Choroid plexus epithelial cell (primary cell): ENCODE measurements at places on chromosomes 2 and 18.
A peak's percentile ranks its signal among the peaks of the same experiment; 100 is the strongest.

DNA sequence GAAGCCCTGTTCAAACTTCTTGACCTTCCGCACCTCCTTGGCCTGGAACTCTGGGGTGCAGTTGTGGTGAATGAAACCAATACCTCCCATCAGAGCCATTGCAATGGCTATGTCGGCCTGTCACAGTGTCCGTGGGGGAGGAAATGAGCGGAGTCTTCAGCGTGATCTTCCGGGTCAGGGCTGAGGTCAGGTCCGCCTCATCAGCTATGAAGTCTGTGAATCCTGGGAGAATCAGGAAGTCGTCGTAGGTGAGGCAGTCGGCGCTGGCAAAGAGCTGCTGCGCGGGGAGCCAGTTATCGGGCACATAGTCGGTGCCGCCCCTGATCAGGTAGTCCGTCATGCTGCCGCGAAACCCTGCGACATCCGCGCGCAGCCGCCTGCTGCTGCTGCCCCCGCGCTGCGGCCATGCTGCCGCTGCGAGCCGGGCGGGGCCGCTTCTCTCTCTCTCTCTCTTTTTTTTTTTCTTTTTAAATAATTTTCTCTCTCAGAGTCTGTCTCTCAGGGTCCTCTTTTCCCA lies 154.1 kb upstream of the ZSWIM2 start:
- no peak for DNase-seq

- peak; percentile 59 for DNase-seq
Measured at GRCh38 chr2:186503827-186504606, 18.0 kb downstream of the ZC3H15 start.

DNA sequence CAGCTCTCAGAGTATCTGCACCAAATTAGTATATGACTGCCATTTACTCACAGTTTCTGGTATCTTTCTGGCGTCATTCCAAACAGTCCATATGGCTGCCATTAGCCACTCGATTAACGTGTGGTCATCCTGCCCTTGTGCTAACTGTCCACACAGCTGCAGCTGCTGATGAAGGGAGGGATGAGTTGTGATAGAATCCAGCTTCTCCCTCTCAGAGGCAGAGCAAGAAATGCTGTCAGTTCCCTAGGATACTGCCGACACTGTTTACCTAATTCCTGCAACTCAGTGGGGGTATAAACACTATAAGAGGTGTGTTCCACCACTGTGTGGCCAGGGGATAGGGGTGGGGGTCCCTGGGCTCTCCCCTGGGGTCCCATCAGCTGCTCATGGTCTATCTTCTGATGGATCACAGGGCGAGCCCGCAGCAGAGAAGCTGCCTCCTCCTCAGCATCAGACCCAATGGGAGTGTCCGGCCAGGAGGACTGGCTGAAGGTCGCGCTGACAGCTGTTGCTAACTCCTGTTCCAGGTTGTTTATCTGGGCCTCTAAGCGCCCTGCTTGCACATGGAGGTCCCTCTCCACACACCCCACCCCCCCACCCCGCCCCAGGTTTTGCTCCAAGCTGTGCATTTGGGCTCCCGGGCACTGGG lies 17.3 kb upstream of the KLHL23 start:
- peak; percentile 48 for DNase-seq

- no peak for DNase-seq
Measured at GRCh38 chr18:28823506-28824182, 646.7 kb upstream of the CDH2 start.

GRCh38 chr2:9232886-9233285 lies 26.3 kb downstream of the ASAP2 start:
- DNase-seq, result no peak

GRCh38 chr2:40797120-40797519 lies 345.2 kb upstream of the SLC8A1 start:
- DNase-seq, result peak; percentile 2

DNA sequence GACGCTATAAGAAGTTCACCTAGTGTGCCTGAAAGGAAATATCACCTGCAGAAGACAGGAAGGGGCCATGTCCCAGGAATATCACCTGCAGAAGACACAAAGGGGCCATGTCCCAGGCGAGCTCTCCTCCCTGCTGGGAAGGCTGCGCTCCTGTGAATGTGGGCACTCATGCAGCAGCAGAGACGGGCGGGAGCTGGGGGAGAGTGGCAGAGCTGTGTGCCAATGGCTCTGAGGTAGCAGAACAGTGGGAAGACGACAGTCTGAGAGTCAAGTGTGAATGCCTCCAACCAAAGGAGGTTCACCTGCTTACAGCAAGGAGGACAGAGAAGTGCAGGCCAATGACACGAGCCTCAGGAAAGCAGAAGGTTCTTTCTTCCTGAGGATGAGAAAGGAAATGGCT lies 117.9 kb upstream of the SALL3 start:
- DNase-seq, result no peak

DNA sequence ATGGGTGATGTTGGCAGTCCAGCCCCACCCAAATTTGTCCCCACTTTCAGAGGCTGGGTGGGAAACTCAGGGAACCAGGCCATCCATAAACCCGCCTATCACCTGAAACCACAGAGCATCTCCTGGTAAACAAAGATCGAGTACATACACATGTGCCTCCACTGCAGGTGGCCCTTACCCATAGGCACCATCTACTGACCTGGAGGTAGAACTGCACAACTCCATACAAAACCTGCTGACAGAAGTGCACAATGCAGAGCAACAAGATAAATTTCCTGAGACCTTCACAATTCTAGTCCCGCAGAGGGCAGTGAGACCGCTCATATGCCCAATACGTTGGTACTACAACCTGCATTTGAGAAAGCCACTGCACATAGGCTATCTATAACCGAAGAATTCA lies 856.3 kb downstream of the SUCLG1 start:
- no peak for DNase-seq

GRCh38 chr18:75131381-75132000 lies 77.4 kb downstream of the PTGR3 start:
- no peak for DNase-seq

DNA sequence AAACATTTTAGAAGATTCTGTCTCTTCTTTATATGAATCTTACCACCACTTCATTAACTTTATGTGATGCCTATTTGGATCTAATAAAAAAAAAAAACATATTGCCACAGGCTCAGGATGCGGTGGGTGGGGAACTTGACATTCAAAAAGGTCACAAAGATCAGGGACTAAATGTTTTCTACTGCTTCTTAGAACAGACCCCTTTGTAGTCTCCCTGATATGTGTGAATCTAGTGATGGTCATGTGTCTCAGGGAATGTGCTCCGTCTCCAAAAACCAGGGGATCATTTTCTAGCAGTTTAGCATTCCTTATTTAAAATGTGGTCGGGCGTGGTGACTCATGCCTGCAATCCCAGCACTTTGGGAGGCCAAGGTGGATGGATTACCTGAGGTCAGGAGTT lies 807.8 kb upstream of the CHAC2 start:
- DNase-seq, result no peak

- no peak for DNase-seq
Measured at GRCh38 chr2:215601990-215602721, 166.3 kb upstream of the FN1 start.

DNA sequence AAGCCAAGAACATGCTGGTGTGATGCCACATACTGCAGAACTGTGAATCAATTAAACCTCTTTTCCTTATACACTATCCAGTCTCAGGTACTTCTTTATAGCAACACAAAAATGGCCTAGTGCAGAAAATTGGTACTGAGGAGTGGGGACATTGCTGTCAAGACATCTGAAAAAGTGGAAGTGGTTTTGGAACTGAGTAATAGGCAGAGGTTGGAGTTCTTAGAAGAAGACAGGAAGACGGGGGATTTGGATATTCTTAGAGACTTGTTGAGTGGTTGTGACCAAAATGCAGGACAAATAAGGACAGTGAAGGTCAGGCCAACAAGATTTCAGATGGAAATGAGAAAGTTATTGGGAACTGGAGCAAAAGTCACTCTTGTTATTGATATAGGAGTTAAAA lies 31.3 kb upstream of the CDH2 start:
- no peak for DNase-seq

DNA sequence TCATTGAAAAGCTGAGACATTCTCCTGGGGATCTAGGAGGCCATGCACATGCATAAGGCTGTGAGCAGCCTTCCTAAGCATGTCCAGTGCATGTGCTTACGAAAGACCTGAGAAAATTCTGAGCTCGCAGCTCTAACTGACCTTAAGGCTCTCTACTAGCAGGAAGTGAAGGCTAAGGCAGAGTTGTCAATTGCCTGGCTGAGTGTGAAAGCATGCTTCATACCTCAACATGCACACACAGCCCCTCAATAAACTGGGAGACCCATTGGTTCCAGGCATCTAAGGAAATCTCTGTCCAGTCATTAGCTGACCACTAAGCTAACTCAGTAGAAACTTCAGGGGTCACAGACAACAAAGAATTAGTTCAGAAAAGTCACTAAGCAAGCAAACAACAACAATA lies 42.0 kb downstream of the ALPK2 start:
- no peak for DNase-seq

DNA sequence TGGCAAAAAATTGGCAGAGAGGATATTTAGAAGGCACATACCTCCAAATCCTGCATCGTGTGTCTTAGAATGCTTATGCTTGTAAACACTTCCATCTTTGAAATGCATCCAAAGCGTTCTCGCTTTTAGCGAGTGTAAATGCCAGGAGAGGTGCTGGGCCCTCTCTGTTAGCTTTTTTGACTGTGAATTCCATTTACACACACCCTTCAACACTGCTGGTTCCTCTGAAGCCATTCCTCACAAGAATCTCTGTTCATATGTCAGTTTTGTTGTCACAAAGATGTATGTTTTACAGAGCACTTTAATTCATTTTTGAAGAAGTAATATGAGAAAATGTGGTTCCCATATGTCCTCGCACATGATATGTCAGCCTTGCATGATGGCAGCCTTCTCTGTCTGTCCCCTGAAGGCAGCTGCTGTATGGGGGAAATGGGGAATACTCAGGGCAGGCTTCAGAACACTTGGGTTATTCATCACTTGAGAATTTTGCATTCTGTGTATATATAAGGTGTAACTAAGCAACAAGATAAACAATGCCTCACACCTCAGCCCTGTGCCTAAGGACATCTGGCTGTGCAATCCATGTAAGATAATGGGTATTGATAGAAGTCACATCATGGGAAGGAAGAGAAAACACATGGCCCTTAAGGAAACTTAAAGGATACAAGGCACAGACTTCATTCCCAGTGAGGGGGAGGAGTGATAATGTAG lies 52.3 kb downstream of the RAB27B start:
- DNase-seq, result peak; percentile 61

GRCh38 chr2:16522031-16522831 lies 143.4 kb downstream of the CYRIA start:
- peak; percentile 28 for DNase-seq

GRCh38 chr2:198874472-198874858 lies 583.3 kb downstream of the SATB2 start:
- no peak for DNase-seq

GRCh38 chr2:150567771-150568301 lies 80.4 kb upstream of the RND3 start:
- peak; percentile 39 for DNase-seq

DNA sequence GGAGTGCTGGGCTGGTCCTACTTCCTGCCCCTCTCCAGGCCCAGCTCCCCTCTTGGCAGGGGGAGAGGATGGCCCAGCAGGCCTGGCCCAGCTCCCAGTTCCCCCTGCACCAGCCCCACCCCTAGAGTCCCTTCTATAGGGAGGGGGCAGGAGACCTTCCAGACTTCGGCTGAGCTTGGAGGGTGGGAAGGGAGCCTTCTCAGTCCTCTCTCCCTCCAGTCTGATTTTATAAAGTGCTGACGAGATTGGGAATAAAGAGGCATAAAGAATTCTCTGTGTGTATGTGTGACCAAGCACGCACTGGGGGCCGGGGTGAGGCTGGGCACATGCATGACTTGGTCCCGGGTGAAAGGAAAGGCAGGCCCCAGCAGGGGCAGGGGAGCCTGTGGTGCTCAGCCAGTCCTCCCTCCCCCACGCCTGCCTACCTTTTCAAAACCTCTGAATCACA lies 5.1 kb downstream of the CHPF start:
- DNase-seq, result peak; percentile 53

DNA sequence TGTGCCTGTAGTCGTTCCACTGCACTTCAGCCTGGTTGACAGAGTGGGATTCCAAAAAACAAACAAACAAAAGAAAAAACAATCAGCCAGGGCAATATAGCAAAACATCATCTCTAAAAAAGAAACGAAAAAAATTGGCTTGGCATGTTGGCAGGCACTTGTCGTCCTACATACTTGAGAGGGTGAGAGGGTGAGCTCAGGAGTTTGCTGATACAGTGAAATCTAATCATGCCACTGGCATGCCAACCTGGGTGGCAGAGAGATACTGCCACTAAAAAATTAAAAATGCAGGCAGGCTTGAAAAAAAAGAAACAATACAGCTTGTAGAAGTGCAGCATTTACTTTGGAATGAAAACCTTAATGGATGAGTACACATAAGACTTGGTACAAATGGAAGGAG lies 282.9 kb upstream of the RGPD4 start:
- no peak for DNase-seq

DNA sequence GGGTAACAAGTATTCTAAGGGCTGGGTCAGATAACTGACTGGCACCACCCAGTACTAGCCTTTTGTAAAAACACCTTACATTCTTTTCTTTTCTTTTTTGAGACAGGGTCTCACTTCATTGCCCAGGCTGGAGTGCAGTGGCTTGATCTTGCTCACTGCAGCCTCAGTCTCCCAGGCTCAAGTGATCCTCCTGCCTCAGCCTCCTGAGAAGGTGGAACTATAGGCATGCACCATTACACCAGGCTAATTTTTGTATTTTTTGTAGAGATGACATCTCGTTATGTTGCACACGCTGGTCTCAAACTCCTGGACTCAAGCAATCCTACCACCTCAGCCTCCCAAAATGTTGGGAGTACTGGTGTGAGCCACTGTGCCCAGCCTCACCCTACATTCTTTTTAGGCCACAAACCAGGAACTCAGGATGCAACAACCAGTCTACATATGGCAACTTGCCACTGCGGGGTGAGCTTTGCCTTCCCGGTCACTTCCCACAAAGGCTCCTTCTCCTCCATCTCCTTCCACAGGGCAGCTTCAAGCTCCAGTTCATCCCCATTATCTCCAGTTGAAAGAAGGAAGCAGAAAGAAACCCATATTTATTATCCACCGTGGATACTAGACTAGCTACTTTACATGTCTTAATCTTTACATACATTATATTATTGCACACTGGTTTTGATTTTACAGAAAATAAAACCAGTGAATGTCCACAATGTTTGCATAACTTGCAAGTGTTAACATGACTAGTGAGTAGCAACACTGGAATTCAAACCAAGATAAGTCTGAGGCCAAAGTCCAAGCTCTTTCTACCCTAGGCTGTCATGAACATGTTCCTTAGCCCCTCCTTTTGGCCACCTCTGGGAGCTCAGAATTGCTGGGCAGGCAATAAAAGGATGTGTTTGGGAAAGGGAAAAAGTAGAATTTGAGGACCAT lies 23.7 kb upstream of the AP1S3 start:
- peak; percentile 88 for DNase-seq

DNA sequence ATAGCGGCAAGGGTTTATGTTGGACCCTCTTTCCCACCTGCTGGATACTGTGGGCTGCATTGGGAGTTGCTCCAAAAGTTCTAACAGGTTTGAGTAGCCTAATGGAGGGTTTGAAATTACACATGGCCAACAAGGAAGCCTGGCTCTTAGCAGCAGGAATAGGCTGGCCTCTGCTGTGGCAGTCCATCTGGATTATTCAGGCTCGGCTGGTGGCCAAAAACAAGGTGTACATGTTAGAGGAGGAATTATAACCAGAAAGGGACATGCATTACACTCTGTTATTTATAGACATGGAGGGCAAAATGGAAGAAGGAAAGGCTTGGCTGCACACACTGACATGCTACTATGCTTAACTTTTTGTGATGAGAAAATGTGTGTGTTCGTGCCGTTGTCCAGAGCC lies 61.1 kb upstream of the NRXN1 start:
- no peak for DNase-seq
